ENCODE measurements at places on chromosomes 6 and 20. TPM values are rescaled to one million over a fixed set of nuclear protein-coding genes. Genes with fewer than 3 reads are reported as not detected.
A peak's percentile ranks its signal among the peaks of the same experiment; 100 is the strongest.

DNA sequence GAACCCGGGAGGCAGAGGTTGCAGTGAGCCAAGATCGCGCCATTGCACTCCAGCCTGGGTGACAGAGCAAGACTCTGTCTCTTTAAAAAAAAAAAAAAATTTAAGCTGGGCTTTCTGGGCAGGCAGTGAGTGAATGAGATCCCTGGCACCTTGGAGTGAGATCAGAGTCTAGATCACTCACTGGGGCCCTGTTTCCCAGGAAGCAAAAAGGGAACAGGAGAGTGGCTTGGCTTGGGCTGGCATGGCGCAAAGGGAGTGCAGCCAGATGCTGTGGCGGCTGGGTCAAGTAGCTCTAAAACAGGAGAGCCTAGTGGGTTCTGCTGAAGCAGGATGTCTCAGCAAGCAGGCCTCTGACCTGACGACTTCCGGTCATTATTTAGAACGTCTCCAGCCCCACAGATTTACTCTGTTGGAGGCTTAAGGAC is 10.4 kb downstream of the PLCG1 start:
- peaks cover 22% of the 10 kb centered on the region for H3K4me1 ChIP-seq
- peak overlapping the region; percentile 34 for H3K27ac ChIP-seq
- H3K36me3 ChIP-seq, result peaks cover 3% of the 10 kb centered on the region
- no peak overlapping the region for H3K4me3 ChIP-seq
- DNase-seq, result no peak
- no peaks in the 10 kb centered on the region for H3K27me3 ChIP-seq

DNA sequence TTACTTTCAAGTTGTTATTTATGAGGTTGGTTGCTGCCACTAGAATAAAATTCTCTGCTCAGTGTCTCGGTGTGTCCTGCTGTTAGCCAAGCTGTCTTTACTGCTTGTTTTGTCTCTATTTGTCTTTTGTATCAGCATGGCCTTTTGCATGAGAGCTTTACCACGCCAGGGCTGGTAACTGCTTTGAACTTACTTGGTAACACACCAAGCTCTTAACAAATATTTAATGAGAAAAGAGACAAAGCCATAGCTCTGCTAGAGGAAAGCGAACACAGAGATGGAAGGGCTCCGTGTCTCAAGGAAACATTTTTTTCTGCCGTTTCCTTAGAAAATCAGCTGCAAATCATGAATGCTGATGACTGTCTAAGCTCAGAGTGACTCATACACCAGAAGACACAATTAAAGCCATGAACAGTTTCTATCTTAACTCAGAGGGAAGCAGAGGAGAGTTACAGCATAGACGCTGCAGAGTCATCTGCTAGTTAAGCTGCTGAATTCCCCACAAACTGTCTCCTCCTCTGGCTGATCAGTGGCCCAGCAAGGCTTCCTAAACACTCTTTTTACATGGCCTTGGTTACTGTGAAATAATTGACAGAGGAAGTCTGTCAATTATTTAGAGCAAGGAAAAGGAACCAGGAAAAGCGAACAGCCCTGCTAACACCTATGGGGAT is 44.8 kb downstream of the AGPAT4 start:
- H3K27ac ChIP-seq, result peak overlapping the region; percentile 80
- no peaks in the 10 kb centered on the region for H3K27me3 ChIP-seq
- H3K4me1 ChIP-seq, result peaks cover 34% of the 10 kb centered on the region
- DNase-seq, result no peak
- H3K4me3 ChIP-seq, result peak overlapping the region; percentile 25

Gene CD93
- 0.04 TPM for total RNA-seq

Gene C20orf202
- 0.26 TPM for total RNA-seq

Gene TMX4
- total RNA-seq, result 17.8 TPM
